ENCODE measurements at places on chromosomes 7 and 10. TPM values are rescaled to one million over a fixed set of nuclear protein-coding genes. Genes with fewer than 3 reads are reported as not detected.

CDC14C gene
- total RNA-seq = not detected

SCIN gene
- total RNA-seq = not detected

MSMB gene
- not detected for total RNA-seq

PSPH gene
- total RNA-seq = 9.3 TPM

TFPI2 gene
- 1.7 TPM for total RNA-seq

SPDYE3 gene
- not detected for total RNA-seq

GRID1 gene
- total RNA-seq = 2.6 TPM

AGBL3 gene
- 2.6 TPM for total RNA-seq

LRRD1 gene
- 0.18 TPM for total RNA-seq

DNA sequence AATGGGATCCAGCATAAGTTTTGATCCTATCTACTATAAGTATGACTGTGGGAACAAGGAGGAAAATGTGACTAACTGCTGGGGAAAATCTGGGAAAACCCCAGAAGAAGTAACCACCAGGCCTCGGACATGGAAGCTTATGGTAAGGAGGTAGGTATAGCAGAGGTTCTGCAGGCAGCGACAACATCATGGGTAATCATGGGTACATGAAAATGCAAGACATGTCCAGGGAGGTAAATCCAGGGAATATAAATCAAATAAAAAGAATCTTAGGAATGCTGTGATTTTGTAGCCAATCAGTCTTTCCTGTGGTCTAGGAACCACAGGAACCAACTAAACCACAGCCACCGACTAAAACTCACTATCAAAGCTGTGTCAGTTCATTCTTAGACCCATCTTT is 168.3 kb upstream of the NPY start:
- H3K27ac ChIP-seq = no peak overlapping the region
- DNase-seq = no peak
- H3K4me3 ChIP-seq = no peak overlapping the region
- H3K4me1 ChIP-seq = no peaks in the 10 kb centered on the region
- H3K36me3 ChIP-seq = no peaks in the 10 kb centered on the region

- no peak overlapping the region for H3K27ac ChIP-seq
- DNase-seq = no peak
- H3K36me3 ChIP-seq = no peaks in the 10 kb centered on the region
- no peaks in the 10 kb centered on the region for H3K4me1 ChIP-seq
- no peak overlapping the region for H3K4me3 ChIP-seq
These were observed 326.5 kb downstream of the WDR37 start for GRCh38 chr10:1382711-1383110.

DNA sequence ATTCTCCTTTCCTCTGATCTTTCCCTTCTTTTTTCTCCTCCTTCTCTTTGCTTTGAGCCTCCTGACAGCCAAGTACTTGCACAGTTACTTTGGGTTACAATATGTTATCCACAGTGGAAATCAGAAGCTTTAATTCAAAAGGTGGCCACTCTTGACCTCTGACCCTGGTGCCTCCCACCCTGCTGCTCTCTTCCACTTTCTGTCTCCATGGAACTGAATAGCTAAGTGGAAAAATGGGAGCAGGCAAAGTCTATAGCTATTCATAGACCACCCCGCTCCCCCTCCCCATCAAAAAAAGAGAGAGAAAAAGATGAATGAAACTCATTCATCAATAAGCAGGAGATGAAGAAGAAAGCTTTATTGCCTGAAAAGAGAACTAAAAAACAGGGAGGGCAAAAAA is 39.4 kb downstream of the PTN start:
- H3K27me3 ChIP-seq = no peaks in the 10 kb centered on the region
- H3K4me1 ChIP-seq = no peaks in the 10 kb centered on the region
- no peak overlapping the region for H3K27ac ChIP-seq
- no peaks in the 10 kb centered on the region for H3K36me3 ChIP-seq
- no peak for DNase-seq

- DNase-seq = no peak
- no peak overlapping the region for H3K4me3 ChIP-seq
- H3K36me3 ChIP-seq = no peaks in the 10 kb centered on the region
- H3K4me1 ChIP-seq = no peaks in the 10 kb centered on the region
- no peak overlapping the region for H3K27ac ChIP-seq
These were observed 227.6 kb downstream of the ANKRD7 start for GRCh38 chr7:118452128-118452527.

- no peak for DNase-seq
- no peak overlapping the region for H3K4me3 ChIP-seq
- peaks cover 3% of the 10 kb centered on the region for H3K4me1 ChIP-seq
These were observed 35.9 kb downstream of the ZRANB1 start for GRCh38 chr10:124977648-124978375.

DNA sequence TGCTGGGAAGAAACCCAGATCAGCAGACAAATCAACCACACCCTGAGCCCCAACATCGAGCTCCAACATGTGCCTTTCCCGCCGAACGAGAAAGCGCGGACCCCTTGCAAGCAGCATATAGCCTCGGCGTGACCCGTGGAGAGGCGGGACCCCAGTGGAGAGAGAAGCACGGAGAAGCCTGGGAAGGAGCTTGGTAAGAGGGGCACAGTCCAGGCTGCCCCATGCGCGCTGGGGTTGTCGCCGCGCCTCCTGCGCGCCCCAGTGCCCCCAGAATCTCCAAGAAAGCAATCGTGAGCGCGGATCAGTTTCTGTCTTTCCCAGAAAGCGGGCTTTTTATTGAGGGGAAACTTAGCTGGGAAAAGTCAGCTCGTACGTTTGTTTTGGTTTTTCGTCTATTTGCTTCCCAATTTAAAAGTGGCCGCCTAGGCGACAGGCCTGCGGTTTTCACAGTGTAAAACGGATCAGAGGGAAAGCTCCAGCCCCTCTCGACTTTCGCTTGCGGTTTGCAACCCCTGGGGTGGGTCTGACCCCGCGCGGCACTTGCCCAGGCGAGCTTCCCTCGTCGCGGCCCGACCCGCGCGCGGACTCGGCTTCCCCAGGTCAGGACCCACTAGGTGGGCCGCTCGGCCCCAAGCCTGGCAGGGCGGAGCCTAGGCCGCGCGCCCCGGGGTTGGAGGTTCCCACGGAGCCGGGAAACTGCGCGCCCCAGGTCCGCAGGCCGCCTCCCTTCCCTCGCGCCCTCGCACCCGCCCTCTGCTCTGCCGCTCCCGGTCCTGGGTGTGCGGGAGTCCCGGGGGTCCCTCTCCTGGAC is 31.1 kb downstream of the SKIDA1 start:
- no peak for DNase-seq
- no peaks in the 10 kb centered on the region for H3K36me3 ChIP-seq
- no peaks in the 10 kb centered on the region for H3K27me3 ChIP-seq
- H3K4me3 ChIP-seq = peak overlapping the region; percentile 78
- H3K4me1 ChIP-seq = peaks cover 4% of the 10 kb centered on the region

GRCh38 chr7:148819697-148820360 is 64.3 kb downstream of the EZH2 start:
- H3K36me3 ChIP-seq = peaks cover 17% of the 10 kb centered on the region
- H3K27ac ChIP-seq = no peak overlapping the region
- H3K27me3 ChIP-seq = no peaks in the 10 kb centered on the region
- no peak overlapping the region for H3K4me3 ChIP-seq
- no peak for DNase-seq

DNA sequence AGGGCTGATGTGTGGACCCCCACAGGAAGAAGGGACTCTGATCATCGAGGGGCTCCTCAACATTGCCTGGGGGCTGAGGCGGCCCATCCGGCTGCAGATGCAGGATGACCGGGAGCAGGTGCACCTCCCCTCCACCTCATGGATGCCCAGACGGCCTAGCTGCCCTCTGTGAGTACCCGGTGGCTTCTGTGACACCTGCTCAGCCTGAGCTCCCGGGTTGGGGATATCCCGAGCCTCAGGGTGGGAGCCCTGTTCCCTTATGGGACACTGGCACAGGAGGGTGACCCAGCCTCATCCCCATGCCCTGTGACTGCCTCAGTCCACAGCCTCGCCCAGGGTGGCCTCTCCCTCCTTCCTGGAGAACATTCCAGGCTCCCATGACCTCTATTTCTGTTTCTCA is 3.9 kb upstream of the DEPP1 start:
- no peaks in the 10 kb centered on the region for H3K27me3 ChIP-seq
- DNase-seq = no peak
- peaks cover 98% of the 10 kb centered on the region for H3K4me1 ChIP-seq
- no peaks in the 10 kb centered on the region for H3K36me3 ChIP-seq
- H3K27ac ChIP-seq = peak overlapping the region; percentile 74
- no peak overlapping the region for H3K4me3 ChIP-seq

GRCh38 chr7:11298220-11298619 is 324.5 kb downstream of the PHF14 start:
- no peaks in the 10 kb centered on the region for H3K36me3 ChIP-seq
- H3K4me1 ChIP-seq = no peaks in the 10 kb centered on the region
- H3K4me3 ChIP-seq = no peak overlapping the region
- no peaks in the 10 kb centered on the region for H3K27me3 ChIP-seq
- H3K27ac ChIP-seq = no peak overlapping the region

DNA sequence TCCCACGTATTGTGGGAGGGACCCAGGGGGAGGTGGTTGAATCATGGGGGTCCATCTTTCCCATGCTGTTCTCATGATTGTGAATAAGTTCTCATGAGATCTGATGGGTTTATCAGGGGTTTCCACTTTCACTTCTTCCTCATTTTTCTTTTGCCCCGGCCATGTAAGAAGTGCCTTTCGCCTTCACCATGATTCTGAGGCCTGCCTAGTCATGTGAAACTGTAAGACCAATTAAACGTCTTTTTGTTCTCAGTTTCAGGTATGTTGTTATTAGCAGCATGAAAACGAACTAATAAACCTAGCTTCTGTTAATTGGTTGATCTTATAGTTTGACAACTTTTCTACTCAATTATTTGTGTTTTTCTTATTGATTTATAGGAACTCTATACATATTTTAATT is 206.3 kb downstream of the NXPH1 start:
- H3K36me3 ChIP-seq = no peaks in the 10 kb centered on the region
- H3K4me3 ChIP-seq = no peak overlapping the region
- no peaks in the 10 kb centered on the region for H3K27me3 ChIP-seq
- H3K4me1 ChIP-seq = no peaks in the 10 kb centered on the region

GRCh38 chr7:75628055-75628454 is 110.7 kb downstream of the HIP1 start:
- H3K36me3 ChIP-seq = peaks cover 9% of the 10 kb centered on the region
- no peak for DNase-seq
- H3K27ac ChIP-seq = no peak overlapping the region
- peaks cover 7% of the 10 kb centered on the region for H3K4me1 ChIP-seq
- H3K4me3 ChIP-seq = no peak overlapping the region
- H3K27me3 ChIP-seq = no peaks in the 10 kb centered on the region

- peaks cover 30% of the 10 kb centered on the region for H3K4me1 ChIP-seq
- DNase-seq = no peak
- H3K27ac ChIP-seq = no peak overlapping the region
- peaks cover 13% of the 10 kb centered on the region for H3K27me3 ChIP-seq
These were observed 2.7 kb upstream of the ITGB8 start for GRCh38 chr7:20328027-20328426.

- H3K4me3 ChIP-seq = no peak overlapping the region
- no peak overlapping the region for H3K27ac ChIP-seq
- H3K4me1 ChIP-seq = peaks cover 7% of the 10 kb centered on the region
- H3K36me3 ChIP-seq = no peaks in the 10 kb centered on the region
- no peaks in the 10 kb centered on the region for H3K27me3 ChIP-seq
These were observed 76.9 kb upstream of the RSBN1L start for GRCh38 chr7:77619314-77619713.

DNA sequence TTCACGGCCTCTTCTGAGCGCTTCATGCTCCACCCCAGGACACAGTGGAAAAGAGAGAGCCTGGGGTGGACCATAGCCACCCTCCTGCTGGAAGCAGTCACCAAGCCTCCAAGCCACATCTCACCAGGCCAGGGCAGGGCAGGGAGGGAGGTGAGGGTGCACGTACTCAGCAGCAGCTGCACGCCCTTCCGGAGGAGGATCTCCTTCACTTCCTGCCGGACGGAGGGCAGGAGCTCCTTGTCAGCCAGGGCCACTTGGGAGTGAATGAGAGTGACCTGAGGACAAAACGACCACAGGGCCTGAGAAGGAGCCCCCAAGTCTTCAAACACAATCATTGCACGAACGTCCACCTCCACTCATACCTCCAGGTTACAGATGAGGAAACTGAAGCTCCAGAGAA is 15.0 kb downstream of the AIFM2 start:
- H3K4me1 ChIP-seq = no peaks in the 10 kb centered on the region
- H3K36me3 ChIP-seq = peaks cover 74% of the 10 kb centered on the region
- no peaks in the 10 kb centered on the region for H3K27me3 ChIP-seq
- H3K27ac ChIP-seq = no peak overlapping the region
- no peak overlapping the region for H3K4me3 ChIP-seq

DNA sequence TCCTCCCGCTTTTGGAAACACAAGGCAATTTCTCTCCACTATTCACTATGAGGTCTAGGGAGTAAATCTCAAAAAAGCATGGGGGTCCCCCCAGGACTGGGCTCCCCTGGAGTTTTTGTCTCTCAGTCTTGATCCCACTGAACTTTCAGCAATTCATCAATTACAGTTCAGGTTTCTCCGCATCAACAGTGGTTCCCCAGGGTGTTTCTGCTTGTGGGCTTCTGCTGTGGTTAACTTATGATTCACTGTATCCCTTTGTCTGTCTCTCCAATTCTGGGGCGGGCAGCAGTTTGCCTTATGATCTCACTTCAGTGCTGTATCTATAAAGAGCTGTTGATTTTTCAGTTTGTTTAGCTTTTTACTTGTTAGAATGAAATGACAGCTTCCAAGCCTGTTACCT is 142.6 kb upstream of the CDC14C start:
- H3K27ac ChIP-seq = no peak overlapping the region
- H3K4me1 ChIP-seq = no peaks in the 10 kb centered on the region
- H3K36me3 ChIP-seq = no peaks in the 10 kb centered on the region
- DNase-seq = no peak

DNA sequence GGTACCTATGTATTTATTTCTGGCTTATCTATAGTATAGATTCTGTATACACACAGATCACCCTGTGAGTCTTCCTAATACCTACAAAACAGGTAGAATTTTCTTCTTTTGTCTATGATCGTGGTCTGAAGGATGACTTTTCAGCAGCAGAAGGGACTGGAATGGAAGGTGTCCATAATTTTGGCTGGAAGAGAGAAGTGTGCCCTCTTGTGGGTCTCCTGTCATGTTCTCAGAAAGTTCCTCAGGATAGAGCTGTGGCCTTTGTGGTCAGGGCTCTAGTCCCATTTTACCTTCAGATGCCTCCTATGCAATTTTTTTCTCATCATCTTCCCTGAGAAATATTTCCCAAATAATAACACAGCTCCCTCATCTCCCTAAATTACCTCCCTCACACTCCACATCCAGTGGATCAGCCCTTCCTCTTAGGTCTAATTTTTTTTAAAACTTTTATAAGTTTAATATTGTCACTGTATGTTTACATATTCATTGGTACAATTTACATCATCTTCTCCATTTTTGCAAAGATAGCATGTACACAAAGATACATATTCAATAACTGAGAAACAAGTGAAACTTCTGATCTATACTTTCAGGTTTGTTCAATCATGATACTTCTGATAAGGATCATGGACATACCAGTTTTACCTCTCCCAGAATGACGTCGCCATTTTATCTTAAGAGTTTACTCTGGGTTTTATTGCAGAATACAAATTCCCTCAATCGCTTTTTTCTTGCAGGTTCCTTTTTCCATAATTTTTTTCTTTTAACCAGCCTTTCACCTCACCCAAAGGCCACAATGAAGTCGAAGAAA is 112.7 kb downstream of the REEP3 start:
- H3K27me3 ChIP-seq = no peaks in the 10 kb centered on the region
- H3K36me3 ChIP-seq = no peaks in the 10 kb centered on the region
- no peak overlapping the region for H3K4me3 ChIP-seq
- H3K27ac ChIP-seq = no peak overlapping the region

- H3K27ac ChIP-seq = no peak overlapping the region
- H3K4me3 ChIP-seq = no peak overlapping the region
- H3K4me1 ChIP-seq = no peaks in the 10 kb centered on the region
- DNase-seq = peak; percentile 32
These were observed 18.5 kb downstream of the BICC1 start for GRCh38 chr10:58531084-58531695.

Data from heart right ventricle (tissue), 16 donors.